ENCODE measurements at places on chromosomes 2 and 18. TPM values are rescaled to one million over a fixed set of nuclear protein-coding genes. Genes with fewer than 3 reads are reported as not detected.

Gene RFX8
- total RNA-seq, result not detected

- no peaks in the 10 kb centered on the region for H3K27me3 ChIP-seq
- no peak overlapping the region for H3K4me3 ChIP-seq
- H3K27ac ChIP-seq, result no peak overlapping the region
- H3K4me1 ChIP-seq, result no peaks in the 10 kb centered on the region
- no peak for DNase-seq
These were observed 34.8 kb downstream of the SNTG2 start for GRCh38 chr2:985317-985898.

Gene CD302
- total RNA-seq, result 1.9 TPM

DNA sequence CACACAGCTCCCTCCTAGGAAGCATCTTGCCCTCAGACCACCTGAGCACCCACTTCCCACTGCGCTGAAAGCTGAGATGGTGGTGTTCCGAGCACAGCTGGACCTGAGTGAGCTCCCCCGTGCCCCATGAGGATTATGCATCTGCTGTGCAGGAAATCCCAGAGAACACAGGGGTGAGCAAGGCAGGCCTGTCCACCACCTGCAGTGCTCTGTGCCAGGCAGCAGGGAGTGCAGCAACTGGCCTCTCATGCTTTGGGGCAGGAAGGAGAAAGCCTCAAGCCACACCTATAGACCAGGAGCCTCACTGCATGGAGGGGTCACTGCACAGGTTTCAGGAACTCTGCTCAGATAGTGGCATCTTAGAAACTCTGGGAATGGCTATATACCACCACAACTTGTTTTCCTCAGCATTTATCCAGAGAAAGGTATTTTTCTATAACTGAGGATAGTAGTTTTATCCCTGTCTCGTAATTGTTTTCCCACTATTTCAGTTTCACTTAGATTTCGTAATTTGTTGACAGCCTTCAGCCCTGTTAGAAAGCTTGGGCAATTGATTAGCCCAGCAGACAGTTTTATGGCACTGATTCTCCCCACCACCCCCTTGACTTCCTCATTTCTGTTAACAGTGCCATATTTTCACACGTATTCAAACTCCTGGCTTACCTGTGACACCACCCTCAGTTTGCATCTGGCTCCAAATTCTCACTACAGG is 144.3 kb upstream of the DAPL1 start:
- no peak overlapping the region for H3K4me3 ChIP-seq
- H3K4me1 ChIP-seq, result no peaks in the 10 kb centered on the region
- peaks cover 3% of the 10 kb centered on the region for H3K36me3 ChIP-seq
- H3K27ac ChIP-seq, result no peak overlapping the region

Gene GKN2
- total RNA-seq, result not detected

Gene SGPP2
- not detected for total RNA-seq

Gene NEB
- total RNA-seq, result 5.5 TPM

Gene TNFAIP6
- total RNA-seq, result not detected

DNA sequence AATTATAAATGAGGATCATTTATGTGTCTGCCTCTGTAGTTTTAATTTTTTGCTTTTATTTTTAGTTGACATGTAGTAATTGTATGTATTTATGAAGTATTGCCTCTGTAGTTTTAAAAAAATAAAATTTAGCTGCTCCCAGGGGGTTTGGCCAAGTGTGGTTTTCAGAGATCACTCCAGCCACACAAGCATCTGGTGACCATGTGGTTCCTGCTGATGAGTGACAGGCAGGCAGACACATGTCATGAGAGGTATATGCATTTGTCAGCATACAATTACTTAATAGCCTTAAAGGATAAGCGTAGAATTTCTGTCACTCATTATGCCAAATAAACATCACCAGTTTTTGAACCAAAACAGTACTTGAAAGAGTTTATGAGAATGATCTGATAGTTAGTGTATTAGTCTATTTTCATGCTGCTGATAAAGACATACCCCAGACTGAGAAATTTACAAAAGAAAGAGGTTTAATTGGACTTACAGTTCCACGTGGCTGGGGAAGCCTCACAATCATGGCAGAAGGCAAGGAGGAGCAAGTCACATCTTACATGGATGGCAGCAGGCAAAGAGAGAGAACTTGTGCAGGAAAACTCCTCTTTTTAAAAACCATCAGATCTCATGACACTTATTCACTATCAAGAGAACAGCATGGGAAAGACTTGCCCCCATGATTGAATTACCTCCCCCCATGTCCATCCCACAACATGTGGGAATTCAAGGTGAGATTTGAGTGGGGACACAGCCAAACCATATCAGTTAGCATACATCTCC is 29.6 kb downstream of the MREG start:
- H3K4me1 ChIP-seq, result no peaks in the 10 kb centered on the region
- H3K27ac ChIP-seq, result no peak overlapping the region
- no peak for DNase-seq

Gene TMEM37
- 9.5 TPM for total RNA-seq

- H3K27ac ChIP-seq, result no peak overlapping the region
- no peaks in the 10 kb centered on the region for H3K36me3 ChIP-seq
- H3K27me3 ChIP-seq, result no peaks in the 10 kb centered on the region
- no peak for DNase-seq
These were observed 13.7 kb downstream of the SESTD1 start for GRCh38 chr2:179250848-179251504.

Gene IL36G
- total RNA-seq, result not detected

Gene SETBP1
- 29.2 TPM for total RNA-seq

Gene ST8SIA5
- total RNA-seq, result 0.24 TPM

- peaks cover 38% of the 10 kb centered on the region for H3K36me3 ChIP-seq
- H3K4me3 ChIP-seq, result no peak overlapping the region
- no peak overlapping the region for H3K27ac ChIP-seq
- H3K27me3 ChIP-seq, result no peaks in the 10 kb centered on the region
- peaks cover 6% of the 10 kb centered on the region for H3K4me1 ChIP-seq
These were observed 131.0 kb downstream of the ZAP70 start for GRCh38 chr2:97844311-97844859.

Gene ACADL
- total RNA-seq, result 0.96 TPM

GRCh38 chr18:3773303-3773702 is 323.3 kb downstream of the TGIF1 start:
- no peaks in the 10 kb centered on the region for H3K4me1 ChIP-seq
- DNase-seq, result no peak
- H3K27ac ChIP-seq, result no peak overlapping the region
- peaks cover 11% of the 10 kb centered on the region for H3K27me3 ChIP-seq
- H3K4me3 ChIP-seq, result no peak overlapping the region
- no peaks in the 10 kb centered on the region for H3K36me3 ChIP-seq

DNA sequence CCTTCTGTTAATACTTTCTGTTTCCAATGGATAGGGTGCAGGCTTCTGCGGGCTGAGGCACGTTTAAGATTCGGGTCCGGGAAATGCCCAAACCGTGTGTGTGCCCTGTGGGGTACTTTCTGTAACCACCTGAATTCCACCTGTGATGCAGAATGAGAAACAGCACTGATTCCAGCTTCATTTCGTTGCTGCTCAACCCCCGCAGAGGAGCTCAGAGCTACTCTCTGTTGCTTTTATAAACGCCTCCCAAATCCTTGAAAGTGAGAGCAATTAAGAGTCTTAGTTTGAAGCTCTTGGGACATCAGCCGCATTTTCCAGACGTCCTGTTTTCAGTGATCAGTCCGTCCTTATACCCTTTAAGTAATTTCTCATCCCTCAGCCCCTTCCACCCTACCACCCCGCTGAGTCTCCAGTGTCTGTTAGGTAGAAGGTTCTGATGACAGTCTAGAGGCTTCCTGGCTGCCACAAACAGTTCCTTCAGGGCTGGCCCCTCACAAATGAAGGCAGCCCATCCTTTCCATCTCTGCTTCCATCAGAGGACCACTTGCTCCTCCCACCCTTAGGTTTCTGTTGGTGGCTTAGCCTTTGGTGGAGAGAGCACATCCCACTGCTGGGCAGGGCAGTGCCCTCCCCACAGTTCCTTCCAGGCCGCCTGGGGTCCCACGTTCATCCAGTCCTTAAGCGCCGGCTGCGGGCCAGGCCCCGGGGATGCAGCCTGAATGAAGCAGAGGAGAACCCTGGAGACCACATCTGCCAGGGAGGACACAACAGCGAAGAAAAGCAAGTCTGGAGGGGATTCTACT is 230.1 kb downstream of the SEPTIN10 start:
- DNase-seq, result peak; percentile 30
- H3K4me1 ChIP-seq, result peaks cover 12% of the 10 kb centered on the region
- H3K36me3 ChIP-seq, result no peaks in the 10 kb centered on the region

- DNase-seq, result no peak
- no peaks in the 10 kb centered on the region for H3K4me1 ChIP-seq
- no peak overlapping the region for H3K4me3 ChIP-seq
- H3K27me3 ChIP-seq, result no peaks in the 10 kb centered on the region
These were observed 89.8 kb upstream of the ITGB6 start for GRCh38 chr2:160289831-160290230.

DNA sequence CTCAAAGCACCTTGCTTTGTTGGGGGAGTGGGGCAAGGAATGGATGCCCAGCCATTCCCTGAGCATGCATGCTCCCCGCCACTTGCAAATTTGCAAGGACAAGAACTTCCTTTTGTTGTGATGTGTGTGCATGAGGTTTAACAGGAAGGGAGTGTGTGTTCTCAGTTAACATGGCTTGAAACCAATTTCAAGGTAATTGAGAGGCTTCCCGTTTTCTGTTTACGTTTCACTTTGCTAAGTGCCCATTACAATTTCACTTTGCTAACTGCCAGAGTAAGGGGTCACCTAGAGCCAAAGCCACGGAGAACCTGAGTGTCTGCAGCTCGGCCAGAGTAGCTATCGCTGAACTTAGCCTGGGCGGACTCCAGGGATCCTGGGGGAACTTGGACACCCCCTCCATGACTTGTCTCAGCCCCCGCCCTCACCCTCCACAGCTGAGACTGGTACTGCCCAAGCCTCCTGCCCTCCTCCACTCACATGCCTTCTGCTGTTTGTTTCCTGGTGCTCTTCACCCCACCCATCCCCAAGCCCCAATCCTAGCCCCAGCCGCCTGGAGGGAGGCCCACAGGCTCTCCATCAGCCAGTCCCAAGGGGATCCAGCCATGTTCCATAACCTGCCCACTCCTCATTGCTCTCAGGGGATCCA is 53.6 kb upstream of the LAPTM4A start:
- H3K27me3 ChIP-seq, result no peaks in the 10 kb centered on the region
- H3K4me3 ChIP-seq, result no peak overlapping the region
- DNase-seq, result no peak
- no peak overlapping the region for H3K27ac ChIP-seq
- H3K4me1 ChIP-seq, result no peaks in the 10 kb centered on the region
- no peaks in the 10 kb centered on the region for H3K36me3 ChIP-seq

Gene NBAS
- total RNA-seq, result 63.8 TPM

GRCh38 chr2:217934321-217935131 is 68.3 kb downstream of the TNS1 start:
- H3K4me1 ChIP-seq, result peaks cover 11% of the 10 kb centered on the region
- no peak overlapping the region for H3K27ac ChIP-seq
- H3K27me3 ChIP-seq, result no peaks in the 10 kb centered on the region
- DNase-seq, result no peak

- DNase-seq, result no peak
- H3K4me1 ChIP-seq, result peaks cover 4% of the 10 kb centered on the region
- H3K4me3 ChIP-seq, result no peak overlapping the region
- no peaks in the 10 kb centered on the region for H3K27me3 ChIP-seq
- H3K36me3 ChIP-seq, result no peaks in the 10 kb centered on the region
These were observed 9.8 kb downstream of the TRAK2 start for GRCh38 chr2:201441409-201441808.

Gene UPP2
- not detected for total RNA-seq

DNA sequence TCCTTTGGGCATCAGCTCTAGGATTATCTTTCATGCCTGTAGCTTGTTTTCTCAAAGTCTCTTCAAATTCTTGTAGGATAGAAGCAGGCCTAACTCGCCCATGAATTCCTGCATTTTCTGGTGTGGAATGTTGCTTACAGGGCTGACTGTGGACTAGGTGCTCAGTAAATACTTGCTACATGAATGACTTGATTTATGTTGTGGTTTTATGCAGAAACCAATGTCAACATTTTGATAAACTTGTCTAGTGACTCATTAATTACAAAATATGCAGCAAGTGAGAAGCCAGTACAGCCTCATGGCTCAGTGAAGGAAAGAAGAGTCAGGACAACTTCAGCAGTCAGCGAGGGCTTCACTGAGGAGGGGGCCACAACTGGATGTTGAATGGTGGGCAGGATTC is 110.6 kb upstream of the SIX2 start:
- no peaks in the 10 kb centered on the region for H3K27me3 ChIP-seq
- H3K4me3 ChIP-seq, result no peak overlapping the region
- DNase-seq, result no peak
- no peak overlapping the region for H3K27ac ChIP-seq
- peaks cover 9% of the 10 kb centered on the region for H3K4me1 ChIP-seq

Gene HOXD3
- total RNA-seq, result not detected

Gene IL36RN
- total RNA-seq, result not detected

- no peak for DNase-seq
- no peak overlapping the region for H3K27ac ChIP-seq
- no peak overlapping the region for H3K4me3 ChIP-seq
- no peaks in the 10 kb centered on the region for H3K27me3 ChIP-seq
- H3K36me3 ChIP-seq, result peaks cover 45% of the 10 kb centered on the region
- H3K4me1 ChIP-seq, result no peaks in the 10 kb centered on the region
These were observed 89.6 kb downstream of the NBEAL1 start for GRCh38 chr2:203104273-203104672.

DNA sequence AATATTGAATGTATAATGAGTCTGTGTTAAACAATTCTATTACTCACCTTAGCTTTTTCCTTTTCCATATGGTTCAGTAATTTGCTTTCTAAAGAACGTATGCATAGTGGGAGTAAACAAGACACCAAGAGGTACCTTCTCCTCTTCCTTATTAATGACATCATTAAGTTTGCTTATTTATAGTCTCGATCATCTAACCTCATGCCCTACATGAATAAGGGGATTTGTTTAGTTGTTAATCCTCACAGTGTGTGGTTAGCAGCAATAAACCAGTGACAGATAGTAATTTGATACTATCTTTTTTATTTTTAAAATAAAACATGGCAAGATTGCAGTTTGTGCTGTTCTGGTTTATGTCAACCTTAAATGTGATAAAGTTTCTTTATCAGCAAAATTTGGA is 69.7 kb downstream of the COBLL1 start:
- no peak overlapping the region for H3K4me3 ChIP-seq
- peaks cover 5% of the 10 kb centered on the region for H3K4me1 ChIP-seq
- DNase-seq, result no peak
- H3K27ac ChIP-seq, result no peak overlapping the region
- H3K36me3 ChIP-seq, result no peaks in the 10 kb centered on the region

DNA sequence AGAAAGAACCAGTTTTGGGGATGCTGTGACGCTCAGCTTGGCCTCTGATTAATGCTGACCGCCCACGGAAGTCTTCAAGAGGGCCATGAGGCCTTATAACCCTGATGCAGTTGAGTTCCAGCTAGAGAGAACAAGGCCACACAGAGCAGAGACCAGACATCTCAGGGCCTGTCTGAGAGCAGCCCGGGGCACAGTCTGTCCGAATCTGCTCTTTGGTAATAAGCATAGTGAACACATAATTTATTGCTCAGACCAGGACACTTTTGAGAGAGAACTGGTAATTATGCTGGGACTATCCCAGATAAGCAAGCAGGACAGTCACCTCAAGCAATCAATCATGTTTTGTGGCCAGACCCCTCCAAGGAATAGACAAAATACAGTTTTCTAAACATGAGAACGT is 68.5 kb downstream of the STPG4 start:
- DNase-seq, result no peak
- H3K4me3 ChIP-seq, result no peak overlapping the region
- H3K27ac ChIP-seq, result no peak overlapping the region
- peaks cover 8% of the 10 kb centered on the region for H3K27me3 ChIP-seq
